PC-3 (cell line): ENCODE measurements at places on chromosomes 13 and 19.

- no peak for DNase-seq
- no peak overlapping the region for H3K4me3 ChIP-seq
- peaks cover 4% of the 10 kb centered on the region; the same call in 1 of the 2 replicates for H3K4me1 ChIP-seq
- no peak overlapping the region for H3K27ac ChIP-seq
- H3K36me3 ChIP-seq, result no peaks in the 10 kb centered on the region
- no peaks in the 10 kb centered on the region for H3K27me3 ChIP-seq
Observed at GRCh38 chr13:23778002-23778652, 111.1 kb downstream of the MIPEP start.

GRCh38 chr19:46678110-46678732, 17.2 kb upstream of the DACT3 start:
- H3K4me1 ChIP-seq, result no peaks in the 10 kb centered on the region
- no peak overlapping the region for H3K27ac ChIP-seq
- H3K36me3 ChIP-seq, result no peaks in the 10 kb centered on the region
- H3K27me3 ChIP-seq, result no peaks in the 10 kb centered on the region

- no peak overlapping the region for H3K27ac ChIP-seq
- no peak for DNase-seq
- no peaks in the 10 kb centered on the region for H3K4me1 ChIP-seq
- H3K4me3 ChIP-seq, result no peak overlapping the region
Observed at GRCh38 chr13:62207388-62207787, 791.7 kb upstream of the PCDH20 start.

DNA sequence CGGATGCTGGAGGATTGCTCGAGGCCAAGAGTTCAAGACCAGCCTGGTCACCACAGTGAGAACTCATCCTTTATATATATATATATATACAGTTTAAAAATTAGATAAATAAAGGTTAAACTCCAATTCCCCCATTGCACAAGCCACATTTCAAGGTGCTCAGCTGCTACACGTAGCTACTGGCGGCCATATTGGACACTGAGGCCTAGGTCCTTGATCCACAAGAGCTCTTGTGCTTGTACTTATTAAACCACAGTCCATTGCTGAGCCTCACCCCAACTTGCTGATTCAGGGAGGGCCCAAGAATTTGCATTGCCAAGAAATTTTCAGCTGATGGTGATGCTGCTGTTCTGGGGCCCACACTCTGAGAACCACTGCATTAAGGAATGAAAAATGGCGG, 9.6 kb downstream of the TTC9B start:
- no peaks in the 10 kb centered on the region for H3K27me3 ChIP-seq
- H3K4me1 ChIP-seq, result no peaks in the 10 kb centered on the region
- H3K4me3 ChIP-seq, result no peak overlapping the region
- H3K36me3 ChIP-seq, result no peaks in the 10 kb centered on the region
- H3K27ac ChIP-seq, result no peak overlapping the region
- no peak for DNase-seq

DNA sequence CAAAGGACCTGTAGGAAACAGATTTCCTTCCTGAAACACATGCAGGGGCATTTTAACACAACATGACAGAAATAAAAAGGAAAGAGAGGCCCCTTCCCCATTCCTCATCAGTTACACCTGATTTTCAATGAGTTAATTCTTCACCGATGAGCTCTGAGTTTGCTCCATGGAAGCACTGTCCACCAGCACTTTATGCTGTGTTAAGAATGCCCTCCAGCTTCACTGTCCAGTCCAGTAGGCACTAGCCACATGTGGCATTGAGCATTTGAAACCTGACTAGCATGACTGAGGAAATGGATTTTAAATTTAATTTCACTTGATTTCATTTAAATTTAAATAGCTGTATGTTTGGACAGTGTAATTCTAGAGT, 217.2 kb upstream of the SLC10A2 start:
- H3K27ac ChIP-seq, result peak overlapping the region; percentile 97
- H3K36me3 ChIP-seq, result no peaks in the 10 kb centered on the region
- peak overlapping the region; percentile 56; the same call in 1 of the 2 replicates for H3K4me3 ChIP-seq
- no peak for DNase-seq
- H3K27me3 ChIP-seq, result no peaks in the 10 kb centered on the region

DNA sequence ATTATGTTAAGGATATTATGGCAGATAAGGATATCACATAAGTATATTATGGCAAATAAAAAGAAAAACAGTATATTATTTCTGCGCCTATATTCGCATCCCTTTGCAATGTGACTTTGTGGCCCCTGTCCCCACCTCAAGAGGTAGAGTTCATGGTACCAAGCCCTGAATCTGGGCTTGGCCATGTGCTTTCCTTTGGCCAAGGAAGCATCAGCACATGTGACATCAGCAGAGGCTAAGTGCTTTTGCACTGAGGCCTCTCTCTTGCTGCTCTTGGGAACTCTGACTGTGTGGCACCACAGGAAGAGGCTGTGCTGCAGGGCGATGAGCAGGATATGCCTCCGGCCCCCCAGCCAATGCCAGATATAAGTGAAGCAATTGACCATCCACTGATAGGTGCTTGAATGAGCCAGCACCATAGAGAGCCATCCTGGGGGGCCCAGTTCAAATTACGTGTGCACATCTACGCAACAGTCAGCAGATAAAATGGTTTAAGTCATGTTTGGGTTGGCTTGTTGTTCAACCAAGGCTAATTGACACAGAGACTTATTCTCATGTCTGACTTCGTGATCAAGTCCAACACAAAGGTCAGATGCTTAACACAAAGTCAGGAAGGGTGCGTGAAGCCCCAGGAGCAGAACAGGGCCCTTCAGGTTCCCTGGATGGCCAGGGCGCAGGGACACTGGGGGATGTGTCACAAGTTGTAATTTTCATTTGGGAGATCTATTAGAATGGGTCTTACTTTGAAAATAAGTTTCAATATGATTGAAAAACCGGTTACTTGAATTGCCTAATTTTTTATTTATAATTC, 173.3 kb downstream of the COL4A1 start:
- no peaks in the 10 kb centered on the region for H3K27me3 ChIP-seq
- H3K4me1 ChIP-seq, result peaks cover 12% of the 10 kb centered on the region
- no peak for DNase-seq

DNA sequence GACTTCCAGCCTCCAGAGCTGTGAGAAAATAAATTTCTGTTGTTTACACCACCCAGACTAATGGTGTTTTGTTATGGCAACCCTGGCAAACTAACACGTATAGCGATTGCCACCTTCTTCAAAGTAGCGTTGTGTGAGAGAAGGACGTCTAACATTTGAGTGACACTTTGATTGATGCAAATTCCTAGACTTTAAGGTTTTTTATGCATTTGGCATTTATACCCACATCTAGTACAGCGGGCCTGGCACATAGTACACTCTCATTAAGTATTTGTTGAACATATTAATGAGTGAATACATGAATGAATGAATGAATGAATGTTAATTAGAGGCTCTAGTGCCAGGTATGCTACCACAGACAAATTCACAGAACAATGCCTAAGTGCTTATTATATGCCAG, 36.7 kb downstream of the POU4F1 start:
- H3K27ac ChIP-seq, result no peak overlapping the region
- no peaks in the 10 kb centered on the region for H3K36me3 ChIP-seq
- no peaks in the 10 kb centered on the region for H3K4me1 ChIP-seq
- H3K27me3 ChIP-seq, result peaks cover 23% of the 10 kb centered on the region

GRCh38 chr19:15197942-15198341, 2.9 kb downstream of the NOTCH3 start:
- no peaks in the 10 kb centered on the region for H3K27me3 ChIP-seq
- no peak overlapping the region for H3K27ac ChIP-seq
- peaks cover 25% of the 10 kb centered on the region for H3K4me1 ChIP-seq
- H3K4me3 ChIP-seq, result no peak overlapping the region
- no peaks in the 10 kb centered on the region for H3K36me3 ChIP-seq

DNA sequence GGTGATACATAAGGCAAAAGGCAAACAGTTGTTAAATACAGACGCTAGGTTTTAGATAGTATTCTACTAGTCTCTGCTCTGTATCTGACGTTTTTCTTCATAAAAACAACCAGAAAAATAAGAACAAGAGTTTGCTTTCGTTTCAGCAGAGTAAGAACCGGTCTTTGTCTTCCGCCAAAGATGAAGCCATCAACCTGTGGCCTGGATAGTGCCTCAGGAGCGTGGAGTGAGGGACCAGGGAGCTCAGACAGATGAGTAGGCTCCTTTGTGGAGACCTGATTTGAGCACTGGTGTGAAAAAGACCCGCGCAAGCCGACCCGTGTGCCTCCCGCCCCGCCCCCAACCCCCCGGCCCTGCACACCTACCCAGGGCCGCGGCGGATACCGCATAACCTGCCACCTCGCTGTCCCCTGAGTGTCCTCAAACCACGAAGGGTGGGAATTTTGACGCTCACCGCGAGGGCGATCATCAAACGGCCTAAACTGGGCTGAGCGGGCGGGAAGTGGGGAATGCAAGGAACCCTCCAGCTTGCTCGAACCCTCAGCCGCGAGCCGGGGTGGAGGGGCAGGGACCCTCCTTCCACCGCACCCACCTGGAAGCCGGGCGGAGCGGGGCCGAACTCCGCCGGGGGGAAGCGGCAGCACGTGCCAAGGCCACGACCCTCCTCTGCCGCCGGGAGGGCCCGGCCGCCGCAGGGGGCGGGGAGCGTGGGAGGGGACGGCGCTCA, 866 bp upstream of the LMO7 start:
- H3K36me3 ChIP-seq, result no peaks in the 10 kb centered on the region
- no peaks in the 10 kb centered on the region for H3K27me3 ChIP-seq

DNA sequence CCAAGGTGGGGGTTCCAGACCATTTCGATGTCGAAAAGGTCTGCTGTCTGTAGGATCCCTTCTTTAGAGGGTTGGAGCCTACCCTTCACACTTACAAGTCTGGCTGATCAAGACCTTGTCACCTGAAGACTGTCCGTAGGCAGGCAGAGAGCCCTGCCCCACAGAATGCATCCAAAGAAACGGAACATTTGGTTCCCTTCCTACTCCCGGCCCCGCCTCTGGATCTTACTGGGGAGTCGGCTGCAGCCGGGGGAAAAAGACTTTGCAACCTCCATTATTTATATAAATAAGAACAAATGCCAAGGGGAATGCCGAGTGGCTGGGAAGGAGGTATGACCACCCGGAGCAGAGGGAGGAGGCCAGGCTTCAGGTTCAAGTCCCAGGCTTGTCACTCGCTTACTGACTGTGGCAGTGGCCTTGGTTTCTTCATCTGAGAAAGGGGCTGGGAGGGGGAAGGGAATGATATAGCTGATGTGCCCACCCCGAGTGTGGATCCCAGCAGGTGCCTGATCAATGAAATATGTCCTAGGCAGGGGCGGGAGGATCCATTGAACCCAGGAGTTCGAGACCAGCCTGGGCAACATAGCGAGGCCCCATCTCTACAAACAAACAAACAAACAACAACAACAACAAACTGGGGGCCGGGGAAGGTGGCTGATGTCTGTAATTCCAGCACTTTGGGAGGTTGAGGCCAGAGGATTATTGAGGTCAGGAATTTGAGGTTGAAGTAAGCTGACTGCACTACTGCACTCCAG, 48.7 kb downstream of the RFX2 start:
- no peak overlapping the region for H3K4me3 ChIP-seq
- H3K4me1 ChIP-seq, result peaks cover 55% of the 10 kb centered on the region
- no peak for DNase-seq
- no peaks in the 10 kb centered on the region for H3K36me3 ChIP-seq

GRCh38 chr19:55085923-55086715, 10.4 kb downstream of the EPS8L1 start:
- no peaks in the 10 kb centered on the region for H3K27me3 ChIP-seq
- no peak for DNase-seq
- no peak overlapping the region for H3K27ac ChIP-seq
- no peaks in the 10 kb centered on the region for H3K4me1 ChIP-seq

DNA sequence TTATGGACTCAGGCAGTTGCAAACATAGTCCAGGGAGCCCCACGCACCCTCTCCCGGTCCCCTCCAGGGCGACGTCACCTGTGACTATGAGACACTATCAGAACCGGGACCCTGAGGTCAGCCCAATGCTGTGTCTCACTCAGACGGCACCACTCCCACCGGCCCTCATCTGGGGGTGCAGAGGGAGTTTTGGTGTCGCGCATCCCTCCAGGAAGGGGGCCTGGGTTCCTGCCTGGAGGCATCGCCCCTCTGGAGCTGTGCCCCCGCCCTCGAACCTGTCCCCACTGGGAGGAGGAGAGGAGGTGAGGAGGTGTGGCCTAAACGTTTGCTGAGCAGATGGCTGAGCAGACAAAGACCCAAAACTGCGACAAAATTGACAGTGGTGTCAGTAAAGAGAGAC, 51.2 kb downstream of the GADD45B start:
- H3K4me3 ChIP-seq, result no peak overlapping the region
- no peaks in the 10 kb centered on the region for H3K36me3 ChIP-seq

GRCh38 chr13:113883921-113884804, 20.3 kb upstream of the GAS6 start:
- no peaks in the 10 kb centered on the region for H3K4me1 ChIP-seq
- H3K36me3 ChIP-seq, result no peaks in the 10 kb centered on the region
- no peaks in the 10 kb centered on the region for H3K27me3 ChIP-seq
- no peak for DNase-seq
- no peak overlapping the region for H3K27ac ChIP-seq

DNA sequence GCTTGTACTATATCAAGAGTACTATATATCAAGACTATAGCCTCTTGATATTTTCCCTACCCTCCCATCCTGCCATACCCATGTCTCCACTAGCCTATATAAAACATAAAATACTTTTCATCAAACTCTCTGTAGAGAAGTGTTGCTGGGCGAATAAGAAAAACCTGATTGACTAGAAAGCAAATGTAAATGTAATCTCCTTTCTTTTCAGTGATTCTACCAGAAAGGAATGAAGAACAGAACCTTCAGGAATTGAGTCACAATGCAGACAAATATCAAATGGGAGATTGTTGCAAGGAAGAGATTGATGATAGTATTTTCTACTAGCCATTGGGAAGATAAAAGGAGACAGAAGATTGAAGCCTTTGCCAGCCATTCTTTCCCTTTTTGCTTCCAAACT, 89.2 kb downstream of the KCNRG start:
- peaks cover 14% of the 10 kb centered on the region; the same call in 1 of the 2 replicates for H3K4me1 ChIP-seq
- H3K27me3 ChIP-seq, result no peaks in the 10 kb centered on the region
- no peaks in the 10 kb centered on the region; the same call in 1 of the 2 replicates for H3K36me3 ChIP-seq
- peak overlapping the region; percentile 25; the same call in 1 of the 2 replicates for H3K27ac ChIP-seq
- H3K4me3 ChIP-seq, result no peak overlapping the region
- peak; percentile 68 for DNase-seq

- H3K36me3 ChIP-seq, result no peaks in the 10 kb centered on the region; the same call in 1 of the 2 replicates
- no peak overlapping the region for H3K27ac ChIP-seq
- no peak for DNase-seq
- H3K27me3 ChIP-seq, result no peaks in the 10 kb centered on the region
- peak overlapping the region; percentile 12; the same call in 1 of the 2 replicates for H3K4me3 ChIP-seq
Observed at GRCh38 chr19:35931874-35932202, 4.3 kb upstream of the LRFN3 start.
